ENCODE measurements at places on chromosomes 3 and 15.

DNA sequence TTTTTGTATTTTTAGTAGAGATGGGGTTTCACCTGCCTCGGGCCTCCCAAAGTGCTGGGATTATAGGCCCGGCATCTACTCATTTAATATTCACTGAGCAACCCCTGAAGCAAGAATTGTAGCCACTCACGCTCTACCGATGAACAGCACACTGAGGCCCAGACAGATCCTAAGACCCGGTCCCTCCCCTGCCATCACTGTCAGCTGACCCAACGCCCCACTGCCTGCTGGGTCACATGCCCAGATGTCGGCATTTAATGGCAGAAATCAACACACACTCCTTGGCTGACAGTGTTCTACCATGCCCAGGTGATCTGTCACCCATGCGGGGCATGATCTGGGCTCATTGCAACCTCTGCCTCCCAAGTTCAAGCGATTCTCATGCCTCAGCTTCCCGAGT, 3.2 kb upstream of the TMEM89 start:
- DNase-seq = no peak

GRCh38 chr3:108474581-108474980, 35.8 kb downstream of the MYH15 start:
- no peak for DNase-seq

- no peak for DNase-seq
These were observed 20.9 kb upstream of the LOXL1 start for GRCh38 chr15:73905225-73905827.

DNA sequence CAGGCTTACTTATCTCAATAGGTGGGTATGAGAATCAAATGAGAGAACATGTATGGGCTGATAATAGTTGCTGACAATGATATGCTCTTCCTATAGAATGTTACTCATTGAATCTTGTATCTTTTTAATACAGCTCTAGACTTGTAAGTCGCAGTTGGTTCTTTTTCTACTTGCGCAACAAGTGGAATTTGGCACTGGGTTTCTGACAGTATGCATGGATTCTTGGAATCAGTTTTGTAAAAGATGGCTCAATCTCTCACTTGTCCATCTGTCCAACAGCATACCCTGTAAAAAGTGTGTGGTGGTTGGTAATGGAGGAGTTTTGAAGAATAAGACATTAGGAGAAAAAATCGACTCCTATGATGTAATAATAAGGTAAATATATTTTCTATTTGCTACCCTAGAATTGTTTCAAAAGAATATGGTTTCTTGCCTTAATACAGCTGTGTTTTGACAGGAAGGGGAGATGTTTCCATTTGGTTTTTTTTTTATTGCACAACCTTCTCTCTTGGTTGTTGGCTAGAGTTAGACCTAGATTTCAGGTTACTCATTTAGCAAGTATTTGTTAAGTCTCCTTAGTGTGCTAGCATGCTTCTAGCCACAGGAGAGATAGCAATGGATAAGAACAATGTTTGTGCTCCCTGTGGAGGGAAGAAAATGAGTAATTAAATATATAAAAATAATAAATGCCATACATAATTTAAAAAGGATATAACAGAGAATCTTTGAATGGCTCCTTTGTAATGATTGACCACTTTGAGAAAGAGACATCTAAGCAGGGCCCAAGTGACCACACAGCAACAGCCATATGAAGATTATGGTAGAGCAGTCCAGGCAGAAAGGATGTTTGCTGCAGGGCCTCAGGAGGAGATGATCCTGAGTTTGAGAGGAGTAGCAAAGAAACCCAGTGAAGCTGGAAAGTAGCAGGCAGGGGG, 21.8 kb downstream of the ST3GAL6 start:
- no peak for DNase-seq

GRCh38 chr3:10173095-10173925, 8.6 kb downstream of the IRAK2 start:
- no peak for DNase-seq

All from DMS79 treated with DMSO at 0.1 percent for 48 hours (cell line).